ENCODE measurements at places on chromosomes 3 and 15.
A peak's percentile ranks its signal among the peaks of the same experiment; 100 is the strongest.

DNA sequence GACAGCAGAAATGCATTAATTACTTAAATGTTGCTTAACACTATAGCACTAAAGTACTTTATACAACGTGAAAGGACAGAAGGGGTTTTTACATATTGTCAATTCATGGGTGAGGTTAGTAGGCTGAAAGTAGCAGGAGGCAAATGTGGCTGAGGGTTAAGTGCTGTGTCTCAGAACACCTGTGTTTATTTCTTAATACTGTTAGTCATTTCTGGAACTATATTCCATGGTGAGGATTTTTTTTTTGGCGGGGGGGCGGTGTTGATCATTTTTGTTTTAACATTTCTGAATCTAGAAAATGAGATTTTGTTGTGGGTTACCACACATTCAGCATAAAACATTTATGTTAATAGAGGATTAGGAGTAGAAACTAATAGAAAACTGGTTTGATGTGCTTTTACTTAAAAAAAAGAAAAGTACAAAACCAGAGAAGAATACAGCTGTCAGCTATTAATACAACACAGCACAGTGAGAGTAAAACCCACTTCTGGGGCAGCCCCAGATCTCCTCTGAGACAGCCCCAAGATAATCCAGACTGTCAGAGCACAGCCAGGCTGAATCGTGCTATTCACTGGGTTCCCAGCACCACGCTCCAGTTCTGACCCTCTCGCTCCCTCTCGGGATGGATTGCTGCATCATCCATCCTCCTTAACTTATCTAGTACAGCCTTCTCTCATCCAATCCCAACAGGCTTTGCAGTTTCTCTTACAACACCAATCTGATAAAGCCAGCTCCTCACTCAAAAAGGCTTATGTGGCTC lies 307.7 kb downstream of the TUSC7 start:
- no peak for DNase-seq

- no peak for DNase-seq
These were observed 35.6 kb upstream of the MTHFS start for GRCh38 chr15:79932447-79932846.

DNA sequence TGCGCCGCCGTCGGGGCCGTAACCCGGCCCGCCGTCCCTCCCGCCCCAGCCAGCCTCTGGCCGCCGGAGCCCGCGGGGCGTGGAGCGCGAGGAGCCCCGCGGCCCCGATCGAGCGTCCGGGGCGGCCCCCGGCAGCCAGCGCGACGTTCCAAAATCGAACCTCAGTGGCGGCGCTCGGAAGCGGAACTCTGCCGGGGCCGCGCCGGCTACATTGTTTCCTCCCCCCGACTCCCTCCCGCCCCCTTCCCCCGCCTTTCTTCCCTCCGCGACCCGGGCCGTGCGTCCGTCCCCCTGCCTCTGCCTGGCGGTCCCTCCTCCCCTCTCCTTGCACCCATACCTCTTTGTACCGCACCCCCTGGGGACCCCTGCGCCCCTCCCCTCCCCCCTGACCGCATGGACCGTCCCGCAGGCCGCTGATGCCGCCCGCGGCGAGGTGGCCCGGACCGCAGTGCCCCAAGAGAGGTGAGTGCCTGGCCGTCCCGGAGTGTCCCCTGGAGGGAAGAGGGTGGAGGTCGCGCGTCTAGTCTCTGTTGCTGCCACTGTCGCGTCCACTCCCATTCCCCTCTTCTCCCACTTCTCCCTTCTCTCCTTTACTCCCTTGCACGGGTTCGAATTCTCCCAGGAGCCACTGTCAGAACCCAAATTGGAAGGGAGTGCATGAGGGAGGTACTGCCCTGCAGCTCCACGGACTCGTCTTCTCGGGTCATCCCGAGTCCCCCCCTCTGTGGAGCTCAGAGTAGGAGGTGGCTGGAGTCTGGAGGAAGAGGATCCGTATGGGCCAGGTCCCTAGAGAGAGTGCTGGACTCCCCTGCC lies 585 bp downstream of the CSK start:
- peak; percentile 52 for DNase-seq

DNA sequence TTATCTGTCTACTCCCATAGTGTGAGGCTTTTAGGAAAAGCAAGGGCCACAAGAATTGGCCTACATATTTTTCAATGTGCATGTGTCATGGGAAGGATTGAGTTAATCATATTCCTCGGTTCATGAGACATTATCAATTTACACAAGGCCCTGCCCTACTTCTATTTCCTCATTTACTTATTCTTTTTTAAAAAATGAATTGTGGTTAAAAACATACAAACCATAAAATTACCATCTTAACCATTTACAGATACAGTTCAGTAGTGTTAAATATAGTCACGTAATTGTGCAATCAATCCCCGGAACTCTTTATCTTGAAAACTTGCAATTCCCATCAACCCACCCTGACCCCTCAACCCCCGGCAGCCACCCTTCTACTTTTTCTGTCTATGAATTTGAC lies 284.0 kb upstream of the GADL1 start:
- DNase-seq, result no peak

GRCh38 chr15:96807361-96807760 lies 476.9 kb downstream of the NR2F2 start:
- no peak for DNase-seq

DNA sequence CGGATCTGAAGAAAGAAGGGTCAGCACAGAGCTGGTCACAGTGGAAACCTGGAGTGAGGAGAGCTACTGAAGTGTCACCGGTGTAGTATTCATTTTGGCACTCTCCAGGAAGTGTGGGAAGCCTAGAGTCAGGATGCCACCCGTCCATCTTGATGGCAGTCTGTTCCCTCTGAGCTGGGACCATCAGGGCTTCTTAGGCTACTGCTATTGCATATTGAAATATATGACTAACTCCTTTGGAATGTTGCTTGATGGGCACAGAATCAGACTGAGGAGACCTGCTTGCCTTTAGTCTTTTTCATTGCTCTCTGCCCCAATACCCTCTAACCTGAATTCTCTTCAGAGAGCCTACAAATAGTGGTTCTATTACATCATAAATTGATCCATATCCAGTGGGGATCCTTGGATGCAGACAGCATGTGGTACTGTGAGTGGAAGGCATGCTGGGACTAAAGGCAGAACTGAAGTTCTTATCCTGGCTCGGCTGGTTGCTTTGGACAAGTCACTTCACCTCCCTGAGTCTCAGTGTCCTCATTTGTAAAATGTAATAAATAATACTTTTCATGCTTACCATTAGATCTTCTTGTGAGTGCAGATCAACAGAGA lies 143.5 kb downstream of the PDE8A start:
- DNase-seq, result no peak

DNA sequence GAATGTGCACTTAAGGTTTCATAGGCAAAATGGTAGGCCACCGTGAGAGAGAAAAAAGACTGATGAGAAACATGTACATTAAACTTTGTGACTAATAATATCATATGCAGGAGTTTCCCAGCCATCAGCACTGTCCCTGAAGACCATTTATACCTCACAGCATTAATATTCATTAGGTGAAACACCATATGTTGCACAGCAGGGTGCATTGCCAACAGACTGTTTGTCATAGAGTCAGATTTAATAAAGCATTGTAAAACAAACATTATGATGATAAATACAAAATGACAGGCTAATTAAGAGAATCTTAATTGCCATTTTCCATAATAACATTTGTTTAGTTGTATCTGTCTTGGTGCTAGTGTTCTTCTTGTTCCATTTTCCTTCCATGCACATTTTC lies 578.3 kb downstream of the EPHA3 start:
- DNase-seq, result no peak

- no peak for DNase-seq
These were observed 3.1 kb downstream of the GLB1 start for GRCh38 chr3:33093847-33094246.

DNA sequence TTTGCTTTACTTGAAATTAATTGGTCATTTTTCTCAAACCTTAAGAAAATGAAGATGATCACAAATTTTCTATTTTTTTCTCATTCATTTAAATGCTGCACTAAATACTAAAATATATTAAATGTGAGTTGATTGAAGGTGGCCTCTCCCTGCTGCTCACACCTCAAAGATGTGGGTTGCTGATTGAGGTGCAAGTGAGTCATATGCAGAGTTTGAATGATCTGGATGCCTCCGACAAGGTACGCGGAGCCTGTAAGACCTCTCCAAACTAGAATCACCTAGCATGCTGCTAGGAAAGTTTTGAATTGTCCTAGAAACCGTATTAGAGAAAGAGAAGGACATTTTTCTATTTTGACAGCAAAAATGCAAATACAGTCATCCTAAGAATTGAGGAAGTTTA lies 211.3 kb upstream of the FEZF2 start:
- DNase-seq, result no peak

GRCh38 chr3:72728958-72729467 lies 119.2 kb downstream of the SHQ1 start:
- DNase-seq, result no peak

DNA sequence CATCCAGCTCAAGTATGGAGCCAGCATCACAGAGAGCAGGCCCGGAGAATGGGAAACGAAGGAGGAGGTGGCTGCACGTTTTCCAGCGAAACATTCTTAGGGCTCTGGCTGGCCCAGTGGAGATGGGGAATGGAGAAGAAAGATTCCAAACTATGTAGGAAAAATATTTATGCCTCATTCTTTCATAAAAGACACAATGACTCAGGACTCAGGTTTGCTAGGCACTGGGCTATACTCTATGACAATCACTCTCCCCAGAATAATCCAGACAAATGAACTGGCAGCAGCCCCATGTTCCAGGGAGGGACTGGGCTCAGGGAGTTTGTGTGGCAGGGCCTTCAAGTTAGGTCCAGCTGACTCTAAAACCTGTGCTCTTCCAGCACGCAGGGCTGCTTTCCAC lies 110.8 kb upstream of the RAD18 start:
- DNase-seq, result no peak

- DNase-seq, result no peak
These were observed 47.5 kb downstream of the ZNF609 start for GRCh38 chr15:64507845-64508244.

DNA sequence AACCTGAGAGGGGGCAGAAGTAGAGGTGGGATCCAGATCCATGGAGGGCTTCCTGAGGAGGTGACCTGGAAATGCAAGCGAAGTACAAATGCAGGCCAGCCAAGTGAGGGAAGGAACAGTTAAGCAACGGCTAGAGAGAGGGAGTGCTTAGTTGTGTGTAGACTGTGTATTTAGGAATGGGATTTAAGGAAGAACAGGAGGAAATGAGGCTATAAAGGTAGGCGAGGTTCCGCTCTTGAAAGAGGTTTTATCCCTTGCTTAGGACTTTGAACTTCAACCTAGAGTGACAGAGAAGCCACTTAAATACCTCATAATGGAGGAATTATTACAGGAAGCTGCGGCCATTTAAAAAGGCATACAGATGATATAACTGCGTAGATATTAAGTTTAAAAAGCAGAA lies 295.1 kb downstream of the THSD4 start:
- DNase-seq, result no peak

- DNase-seq, result peak; percentile 48
These were observed 433.8 kb upstream of the CBLB start for GRCh38 chr3:106302451-106303221.

- DNase-seq, result no peak
These were observed 301.3 kb downstream of the IL20RB start for GRCh38 chr3:137259089-137259488.

- DNase-seq, result no peak
These were observed 347.2 kb upstream of the UMPS start for GRCh38 chr3:124383051-124383450.

DNA sequence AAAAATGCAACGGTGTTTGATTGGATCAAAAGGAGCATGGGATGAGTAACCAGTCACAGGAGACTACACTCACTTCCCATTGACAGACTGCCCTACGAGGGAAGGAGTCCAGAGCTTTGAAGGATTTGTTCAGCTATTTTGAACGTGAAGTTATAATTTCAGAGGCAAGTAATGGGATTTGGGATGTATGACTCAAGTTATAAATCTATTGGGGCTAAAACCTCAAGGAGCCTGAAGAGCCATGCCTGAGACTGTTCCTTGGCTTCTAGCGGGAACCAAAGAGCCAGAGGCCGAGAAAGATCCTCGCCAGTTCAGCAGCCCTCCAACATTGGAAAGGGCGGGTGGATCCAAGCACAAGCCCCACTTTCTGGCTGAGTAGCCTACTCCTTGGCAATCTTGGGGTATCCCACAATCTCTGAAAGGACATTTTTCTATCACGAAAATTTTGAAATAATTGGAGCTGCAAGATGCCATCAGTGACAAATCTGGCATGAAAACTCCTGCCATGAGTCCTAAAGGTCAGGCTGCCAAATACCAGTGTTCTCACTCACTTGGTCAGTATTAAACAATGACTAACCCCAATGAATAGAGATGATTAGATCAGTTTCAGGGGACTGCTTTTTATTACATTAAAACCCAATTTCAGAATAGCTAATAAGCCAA lies 48.6 kb upstream of the SLCO2A1 start:
- no peak for DNase-seq

GRCh38 chr3:8405144-8405543 lies 96.5 kb upstream of the LMCD1 start:
- no peak for DNase-seq

DNA sequence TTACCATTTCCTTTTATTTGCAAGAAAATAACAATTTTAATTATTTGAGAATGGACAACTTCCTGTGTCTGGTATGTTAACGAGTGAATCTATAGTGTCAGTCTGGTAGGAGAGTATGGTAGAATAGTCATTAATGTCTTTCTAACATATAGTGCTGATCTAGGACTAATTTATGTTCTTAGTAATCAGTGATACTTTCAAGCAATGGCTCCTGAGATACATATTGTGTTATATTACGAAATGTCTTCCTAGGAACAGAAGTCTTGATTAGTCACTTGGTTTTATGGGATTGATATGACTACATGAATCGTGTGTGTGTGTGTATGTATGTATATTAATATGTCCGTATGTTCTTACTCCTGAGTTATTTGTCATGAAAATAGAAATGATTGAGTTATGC lies 66.6 kb upstream of the PAQR5 start:
- no peak for DNase-seq

DNA sequence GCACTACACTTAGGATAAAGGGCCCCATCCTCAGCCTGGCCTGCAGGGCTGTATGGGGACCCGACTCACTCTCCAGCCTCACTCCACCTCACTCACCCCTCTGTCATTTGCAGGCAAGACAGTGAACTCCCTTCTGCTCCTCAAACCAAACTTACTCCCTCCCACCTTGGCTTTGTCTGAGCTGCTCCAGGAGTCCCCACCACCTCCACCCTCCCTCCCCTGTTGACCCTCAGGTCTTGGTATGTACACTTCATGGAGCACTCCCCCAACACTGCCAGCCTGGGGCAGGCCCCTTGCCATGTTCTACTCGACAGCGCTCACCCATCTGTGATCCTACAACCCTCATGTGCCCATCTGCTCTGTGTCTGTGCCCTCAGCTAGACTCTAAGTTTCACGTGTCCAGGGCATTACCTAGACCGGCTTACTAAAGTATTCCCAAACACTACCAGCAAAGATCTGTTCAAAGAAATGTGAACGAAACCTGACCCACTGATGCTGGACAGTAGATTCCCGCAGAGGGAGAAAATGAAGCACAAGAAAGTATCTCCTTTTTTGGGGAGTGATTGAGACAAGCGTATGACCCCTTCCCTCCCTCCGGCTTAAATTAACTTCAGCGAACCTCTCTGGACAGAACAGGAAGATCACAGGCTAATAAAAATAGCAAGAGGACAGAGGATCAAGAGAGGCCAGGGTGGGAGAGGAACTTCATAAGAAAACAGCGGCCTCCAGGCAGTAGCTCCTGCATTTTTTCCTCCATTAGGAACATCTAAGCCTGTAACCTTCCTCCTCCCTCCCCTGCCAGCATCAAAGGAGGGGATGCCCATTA lies 113.2 kb downstream of the RFTN1 start:
- no peak for DNase-seq

- no peak for DNase-seq
These were observed 140.2 kb upstream of the STT3B start for GRCh38 chr3:31392568-31392967.

- DNase-seq, result no peak
These were observed 64.2 kb upstream of the FNDC3B start for GRCh38 chr3:171974986-171975837.

GRCh38 chr3:73474619-73475018 lies 150.1 kb downstream of the PDZRN3 start:
- no peak for DNase-seq

Data from hematopoietic multipotent progenitor cell (in vitro differentiated cells).